Left renal pelvis (tissue), 4 donors: ENCODE measurements at places on chromosomes 7 and 10. TPM values are rescaled to one million over a fixed set of nuclear protein-coding genes. Genes with fewer than 3 reads are reported as not detected.

The ACSM6 gene
- 0.16 TPM for polyA plus RNA-seq

The ZNF425 gene
- polyA plus RNA-seq, result 7.3 TPM

The CPA5 gene
- polyA plus RNA-seq, result not detected

The FAM180A gene
- not detected for polyA plus RNA-seq

GRCh38 chr10:125982260-125982948 is 86.0 kb downstream of the FANK1 start:
- DNase-seq, result peak; percentile 54
